ENCODE measurements at places on chromosomes 7 and 10.

- no peak for DNase-seq
Measured at GRCh38 chr7:28687537-28687936, 270.6 kb downstream of the TRIL start.

- DNase-seq = no peak
Measured at GRCh38 chr7:738241-738640, 11.2 kb upstream of the PRKAR1B start.

- no peak for DNase-seq
Measured at GRCh38 chr7:132255898-132256297, 320.4 kb downstream of the PLXNA4 start.

DNA sequence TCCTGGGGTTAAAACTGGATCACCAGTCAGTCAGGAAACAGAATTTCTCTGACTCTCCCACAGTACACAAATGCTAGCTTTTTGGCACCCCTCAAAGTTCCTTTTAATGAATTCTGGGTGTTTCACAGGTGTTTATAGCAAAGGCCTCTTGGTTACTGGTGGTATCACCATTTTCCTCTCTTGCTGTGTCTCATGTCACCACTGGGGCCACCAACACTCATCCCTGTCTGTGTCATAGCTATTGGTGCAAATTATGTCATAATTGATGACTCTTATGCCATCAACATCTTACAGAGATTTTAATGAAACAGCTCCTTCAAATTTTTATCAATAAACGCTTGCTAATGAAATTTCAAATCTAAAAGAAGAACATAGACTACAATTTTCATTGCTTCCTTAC, 27.7 kb upstream of the OSBPL3 start:
- no peak for DNase-seq

DNA sequence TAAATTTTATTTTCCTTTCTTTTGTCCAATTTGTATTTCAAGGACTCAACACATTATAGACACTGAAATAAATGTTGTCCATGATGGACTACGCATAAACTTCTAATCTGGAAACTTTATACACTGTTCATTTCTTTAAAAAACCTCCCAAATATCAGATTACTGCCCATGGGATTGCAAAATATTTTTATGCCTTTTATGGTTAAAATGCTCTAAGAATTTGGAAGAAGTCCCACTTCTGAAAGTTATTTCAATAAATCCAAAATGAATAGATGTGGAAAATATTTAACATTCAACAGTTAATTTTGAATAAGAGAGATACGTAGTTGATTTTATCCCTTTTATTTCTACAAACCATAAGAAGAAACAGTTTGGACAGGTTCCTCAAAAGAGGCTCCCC, 46.1 kb downstream of the CABCOCO1 start:
- DNase-seq = no peak

GRCh38 chr7:96327429-96327828, 5.5 kb upstream of the SLC25A13 start:
- DNase-seq = no peak

DNA sequence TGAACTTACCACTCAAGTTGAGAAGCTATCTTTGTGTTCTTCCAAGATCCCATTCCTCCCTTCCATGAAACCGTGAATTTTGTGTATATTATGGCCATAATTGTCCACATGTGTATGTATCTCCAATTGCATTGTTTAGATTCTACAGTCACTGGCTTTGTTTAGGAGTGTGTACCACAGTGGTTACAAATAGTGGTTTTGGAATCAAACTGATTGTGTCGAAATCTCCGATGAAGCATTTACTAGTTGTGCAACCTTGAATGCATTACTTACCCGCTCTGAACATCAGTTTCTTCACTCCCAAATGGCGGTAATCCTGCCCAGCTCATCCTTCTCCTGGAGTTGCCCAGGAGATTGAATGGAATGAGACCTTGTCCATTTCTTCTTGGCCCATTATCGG, 145.0 kb upstream of the ZNF32 start:
- DNase-seq = peak; percentile 10

DNA sequence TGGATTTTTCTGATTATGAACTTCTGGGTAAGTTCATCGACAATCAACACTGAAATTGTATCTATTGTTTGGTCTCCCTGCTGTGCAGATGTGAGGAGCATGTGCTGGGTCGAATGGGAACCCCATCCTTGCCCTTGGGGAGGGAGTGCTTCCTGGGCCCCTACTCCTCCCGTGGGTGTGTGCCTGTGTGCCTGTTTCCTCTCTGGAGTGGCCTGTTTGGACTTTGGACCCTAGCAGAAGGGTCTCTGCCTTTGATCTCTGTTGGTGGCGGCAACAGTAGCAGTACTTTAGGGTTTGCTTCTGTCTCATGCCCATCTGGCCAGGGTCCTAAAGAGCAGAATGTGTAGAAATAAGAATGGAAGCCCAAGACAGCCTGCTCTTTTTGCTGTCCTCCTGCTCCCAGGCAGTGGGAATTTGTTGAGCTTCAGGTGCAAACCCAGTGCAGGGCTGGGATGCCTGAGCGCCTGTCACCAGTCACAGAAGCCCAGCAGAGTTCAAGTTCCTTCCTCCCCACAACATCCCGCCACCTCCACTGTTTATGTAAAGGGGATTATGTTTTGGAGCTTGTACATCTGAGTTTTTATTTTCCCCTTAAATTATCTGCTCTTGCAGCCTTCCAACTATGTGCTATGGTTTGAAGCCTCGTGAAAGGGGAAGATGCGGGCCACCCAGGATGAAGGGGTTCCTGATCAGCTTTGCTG, 1.5 kb upstream of the TACR2 start:
- DNase-seq = no peak

- no peak for DNase-seq
Measured at GRCh38 chr7:158006841-158007696, 580.6 kb downstream of the PTPRN2 start.

GRCh38 chr7:157635148-157635500, 298.3 kb downstream of the DNAJB6 start:
- no peak for DNase-seq

DNA sequence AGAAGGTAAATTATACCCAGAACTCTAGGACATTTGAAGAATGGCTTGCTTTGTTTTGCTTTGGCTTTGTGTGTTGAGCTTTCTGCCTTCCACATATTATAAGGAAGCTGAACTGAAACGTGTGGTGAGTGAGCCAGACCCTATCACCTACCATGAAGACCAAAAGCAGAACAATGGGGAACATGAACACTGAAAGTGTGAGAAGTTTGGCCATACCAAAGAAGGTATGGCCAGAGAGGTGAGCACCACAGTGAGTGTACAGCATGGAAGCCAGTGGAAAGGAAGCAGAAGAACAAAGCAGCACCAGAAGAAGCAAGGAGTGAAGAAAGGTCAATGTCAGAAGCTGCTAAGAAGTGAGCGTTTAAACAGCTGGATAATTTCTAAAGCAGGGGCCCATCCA, 59.7 kb upstream of the CCDC71L start:
- DNase-seq = no peak

- DNase-seq = no peak
Measured at GRCh38 chr7:131223151-131223550, 104.5 kb upstream of the MKLN1 start.

GRCh38 chr7:12719981-12720865, 32.8 kb downstream of the ARL4A start:
- peak; percentile 81 for DNase-seq

- DNase-seq = peak; percentile 44
Measured at GRCh38 chr10:116465546-116465945, 37.9 kb downstream of the PNLIPRP3 start.

GRCh38 chr7:108723381-108723814, 153.7 kb downstream of the DNAJB9 start:
- DNase-seq = no peak

GRCh38 chr7:42734568-42734967, 177.3 kb downstream of the C7orf25 start:
- DNase-seq = no peak

DNA sequence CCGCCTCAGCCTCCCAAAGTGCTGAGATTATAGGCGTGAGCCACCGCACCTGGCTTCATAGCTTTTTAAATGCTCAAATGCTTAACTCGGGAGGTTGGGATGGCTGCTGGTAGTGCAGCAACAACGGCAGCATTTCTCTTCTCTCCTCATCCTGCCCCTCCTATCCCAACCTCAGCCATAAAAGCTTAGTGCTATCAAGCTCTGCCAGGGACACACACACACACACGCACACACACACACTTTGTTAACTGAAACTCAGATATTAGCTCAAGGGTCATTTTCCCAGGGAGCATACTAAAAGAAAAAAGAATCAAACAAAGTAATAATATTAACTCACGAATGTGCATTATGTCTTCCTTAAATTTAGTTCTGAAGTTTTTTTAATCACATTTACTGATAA, 63.0 kb upstream of the HPS1 start:
- DNase-seq = no peak

- no peak for DNase-seq
Measured at GRCh38 chr7:103532955-103533354, 86.9 kb upstream of the SLC26A5 start.

DNA sequence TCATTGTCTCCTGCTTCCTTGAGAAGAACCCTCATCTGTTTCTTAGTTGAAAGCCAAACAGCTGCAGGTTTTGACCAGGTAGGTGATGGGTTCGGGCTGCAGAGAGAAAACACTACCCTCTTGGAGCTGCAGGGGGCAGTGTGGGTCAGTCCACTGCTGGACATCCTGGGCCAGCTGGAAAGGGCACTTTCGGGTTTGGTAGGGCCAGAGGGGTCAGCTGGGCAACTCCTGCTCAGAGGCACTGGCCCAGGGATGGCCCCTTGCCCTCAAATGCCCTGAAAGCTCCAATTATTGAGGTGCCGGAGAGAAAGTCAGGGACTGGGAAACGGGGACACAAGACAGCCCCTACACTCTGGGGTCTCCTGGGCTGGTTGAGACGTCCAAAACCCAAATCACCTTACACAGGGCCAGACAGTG, 90.7 kb downstream of the MKI67 start:
- DNase-seq = peak; percentile 84

GRCh38 chr7:154769001-154769400, 233.9 kb downstream of the PAXIP1 start:
- no peak for DNase-seq

- DNase-seq = no peak
Measured at GRCh38 chr10:10020945-10021344, 996.7 kb upstream of the CELF2 start.

GRCh38 chr7:38840736-38841460, 68.1 kb downstream of the VPS41 start:
- no peak for DNase-seq

GRCh38 chr10:69828144-69828870, 26.6 kb downstream of the COL13A1 start:
- no peak for DNase-seq

GRCh38 chr10:72260239-72260975, 13.3 kb upstream of the DDIT4 start:
- DNase-seq = peak; percentile 41

DNA sequence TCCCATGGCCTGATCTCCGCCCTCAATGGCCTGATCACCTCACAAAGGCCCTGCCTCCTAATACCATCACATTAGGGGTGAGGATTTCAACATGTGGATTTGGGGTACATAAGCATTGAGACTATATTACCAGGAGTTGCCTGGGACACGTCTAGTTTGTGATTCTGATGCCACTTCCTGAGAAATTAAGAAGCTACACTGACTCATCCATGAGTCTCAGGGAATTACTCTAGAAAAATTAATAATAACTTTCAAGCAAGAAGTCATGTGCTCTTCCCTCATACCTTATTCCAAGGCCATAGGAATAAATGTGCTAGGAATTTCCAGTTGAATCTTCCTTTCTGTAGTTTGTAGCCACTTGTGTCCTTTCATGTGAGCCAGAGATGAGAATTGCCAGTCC, 519.3 kb upstream of the MKI67 start:
- no peak for DNase-seq

- DNase-seq = peak; percentile 58
Measured at GRCh38 chr10:5449823-5450222, 37.5 kb downstream of the NET1 start.

All from inflammatory macrophage treated with lipopolysaccharide for 1 hour (primary cell).